ENCODE measurements at places on chromosomes 4 and X. TPM values are rescaled to one million over a fixed set of nuclear protein-coding genes. Genes with fewer than 3 reads are reported as not detected.

TCP11X2 gene
- not detected for total RNA-seq

ABLIM2 gene
- total RNA-seq = 9.4 TPM

FRG2 gene
- total RNA-seq = not detected

PNMA3 gene
- 12.6 TPM for total RNA-seq

PPP1R2C gene
- not detected for total RNA-seq

SSX4 gene
- total RNA-seq = not detected

GPR173 gene
- 21.2 TPM for total RNA-seq

SAGE1 gene
- total RNA-seq = not detected

TMEM271 gene
- 15.9 TPM for total RNA-seq

TBX22 gene
- under 0.01 TPM for total RNA-seq

XAGE2 gene
- total RNA-seq = not detected

PDE6B gene
- total RNA-seq = 2.0 TPM

SPATA18 gene
- 1.2 TPM for total RNA-seq

ZNF718 gene
- 26.1 TPM for total RNA-seq

SHISA3 gene
- total RNA-seq = under 0.01 TPM

CTAG2 gene
- total RNA-seq = not detected

RPA4 gene
- total RNA-seq = 0.82 TPM

CCNQ gene
- 21.2 TPM for total RNA-seq

PTCHD1 gene
- total RNA-seq = 8.6 TPM

OCRL gene
- total RNA-seq = 38.7 TPM

KIAA1210 gene
- total RNA-seq = under 0.01 TPM

HSPA4L gene
- 8.2 TPM for total RNA-seq

TMPRSS11B gene
- not detected for total RNA-seq

CLGN gene
- total RNA-seq = 4.5 TPM
